ENCODE measurements at places on chromosomes 1 and 21.

DNA sequence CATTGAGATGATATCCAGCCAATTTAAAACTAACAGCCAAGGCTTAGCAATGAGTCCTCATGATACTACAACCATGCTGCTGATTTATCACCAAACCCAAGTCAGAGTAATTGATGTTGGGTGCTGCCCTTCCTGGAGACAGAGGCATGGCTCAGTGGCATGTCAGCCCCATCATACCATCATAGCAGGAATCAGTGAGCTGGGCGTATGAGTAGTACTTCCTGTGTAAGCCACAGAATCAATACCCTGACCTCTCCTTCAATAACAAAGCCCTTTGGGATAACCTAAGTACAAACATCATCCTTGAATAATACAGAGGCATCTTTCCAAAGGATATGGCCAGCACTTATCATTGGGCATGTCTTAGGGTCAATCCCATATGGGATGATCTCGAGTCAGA lies 3.0 kb upstream of the LCE1E start:
- no peaks in the 10 kb centered on the region for H3K27me3 ChIP-seq
- H3K4me1 ChIP-seq = no peaks in the 10 kb centered on the region
- H3K27ac ChIP-seq = no peak overlapping the region
- no peak for DNase-seq
- no peak overlapping the region for H3K4me3 ChIP-seq
- H3K36me3 ChIP-seq = no peaks in the 10 kb centered on the region

GRCh38 chr1:29736582-29737188 lies 500.4 kb downstream of the PTPRU start:
- no peak overlapping the region for H3K27ac ChIP-seq
- no peaks in the 10 kb centered on the region for H3K4me1 ChIP-seq
- H3K36me3 ChIP-seq = no peaks in the 10 kb centered on the region

GRCh38 chr1:159162516-159163265 lies 8.7 kb upstream of the CADM3 start:
- no peaks in the 10 kb centered on the region for H3K36me3 ChIP-seq
- H3K27me3 ChIP-seq = no peaks in the 10 kb centered on the region
- H3K27ac ChIP-seq = no peak overlapping the region
- no peak for DNase-seq

DNA sequence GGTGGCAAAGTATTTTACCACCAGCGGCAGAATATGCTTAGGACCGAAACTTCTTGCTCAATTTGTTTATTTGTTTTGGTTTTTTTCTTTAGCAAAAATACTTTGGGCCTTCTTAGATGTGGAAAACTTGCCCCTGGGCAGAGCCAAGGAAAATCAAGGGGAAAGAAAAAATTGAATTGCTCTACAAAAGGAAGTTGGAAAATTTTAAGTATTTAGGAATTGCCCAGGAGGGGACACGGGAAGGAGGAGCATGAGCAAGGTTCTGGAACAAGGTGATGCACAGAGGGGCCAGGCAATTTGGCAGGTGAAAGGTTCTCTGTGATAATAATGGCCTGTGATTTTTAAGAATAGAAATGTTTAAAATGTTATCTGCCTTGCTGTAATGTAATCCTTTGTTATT lies 28.6 kb downstream of the SGIP1 start:
- no peaks in the 10 kb centered on the region for H3K27me3 ChIP-seq
- no peaks in the 10 kb centered on the region for H3K36me3 ChIP-seq
- H3K4me1 ChIP-seq = peaks cover 11% of the 10 kb centered on the region
- peak overlapping the region; percentile 47 for H3K27ac ChIP-seq

DNA sequence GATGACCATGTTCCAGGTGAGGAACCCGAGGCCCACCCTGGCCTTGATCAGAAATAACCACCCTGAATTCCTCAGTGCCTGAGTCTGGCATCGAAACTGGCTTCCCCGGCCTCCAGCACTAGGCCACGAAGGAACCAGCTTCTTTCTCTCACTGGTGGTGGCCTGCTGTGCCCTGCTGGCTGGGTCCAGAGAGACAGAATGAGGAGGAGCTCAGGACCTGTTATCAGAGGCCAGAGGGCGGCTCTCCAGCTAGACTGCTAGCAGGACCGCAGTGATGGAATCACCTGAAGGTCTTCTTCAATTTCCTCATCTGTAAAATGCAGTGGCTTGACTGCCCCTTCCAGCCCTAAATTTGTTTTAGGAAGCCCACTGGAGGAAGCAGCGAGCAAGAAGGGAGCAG lies 20.5 kb downstream of the ROR1 start:
- no peaks in the 10 kb centered on the region for H3K4me1 ChIP-seq
- no peak for DNase-seq
- H3K4me3 ChIP-seq = no peak overlapping the region
- H3K36me3 ChIP-seq = no peaks in the 10 kb centered on the region
- H3K27ac ChIP-seq = no peak overlapping the region
- no peaks in the 10 kb centered on the region for H3K27me3 ChIP-seq

GRCh38 chr1:203126151-203126865 lies 1.2 kb upstream of the ADORA1 start:
- H3K36me3 ChIP-seq = no peaks in the 10 kb centered on the region
- DNase-seq = no peak
- no peak overlapping the region for H3K27ac ChIP-seq
- peaks cover 45% of the 10 kb centered on the region for H3K4me1 ChIP-seq
- H3K27me3 ChIP-seq = no peaks in the 10 kb centered on the region

GRCh38 chr1:78424720-78425119 lies 66.1 kb upstream of the PTGFR start:
- no peaks in the 10 kb centered on the region for H3K4me1 ChIP-seq
- H3K36me3 ChIP-seq = no peaks in the 10 kb centered on the region
- H3K27ac ChIP-seq = no peak overlapping the region
- H3K4me3 ChIP-seq = no peak overlapping the region

- peaks cover 9% of the 10 kb centered on the region for H3K4me1 ChIP-seq
- no peaks in the 10 kb centered on the region for H3K27me3 ChIP-seq
- H3K4me3 ChIP-seq = no peak overlapping the region
- H3K27ac ChIP-seq = no peak overlapping the region
- H3K36me3 ChIP-seq = no peaks in the 10 kb centered on the region
These were observed 13.1 kb upstream of the HEYL start for GRCh38 chr1:39652554-39652953.

DNA sequence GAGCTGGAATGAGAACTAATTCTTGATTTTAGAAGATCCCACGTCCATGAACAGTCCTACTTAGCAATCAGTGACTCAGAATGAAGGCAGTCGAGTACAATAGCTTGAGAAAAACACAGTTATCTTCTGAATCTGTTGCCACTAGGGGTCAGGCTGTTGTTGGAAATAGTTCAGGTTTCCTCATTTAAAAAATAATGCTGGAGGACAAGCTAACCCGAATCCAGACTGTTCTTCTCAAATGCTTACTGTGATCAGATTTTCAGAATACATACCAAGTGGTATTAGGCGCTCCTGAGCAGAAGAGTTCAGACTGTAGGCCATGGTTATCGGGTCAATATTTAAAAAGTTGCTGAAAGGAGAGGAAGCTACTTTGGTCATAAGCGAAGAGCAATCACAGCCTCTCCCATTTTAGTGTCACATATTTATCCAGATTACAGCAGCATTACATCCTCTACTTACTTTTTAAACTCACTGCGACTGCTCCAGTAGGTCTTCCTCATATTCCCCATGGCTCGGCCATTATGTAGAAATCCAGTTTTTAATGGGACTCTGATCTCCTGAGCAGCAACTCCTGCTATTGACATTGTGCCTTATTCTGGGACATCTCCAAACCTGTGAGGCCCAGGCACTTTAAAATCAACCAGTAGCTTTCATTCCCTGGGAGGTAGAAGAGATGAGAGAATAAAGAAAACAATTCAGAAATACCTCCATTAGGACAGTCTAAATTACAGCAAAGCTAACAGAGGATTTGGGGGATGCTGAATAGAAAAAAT lies 10.9 kb downstream of the ERRFI1 start:
- H3K27ac ChIP-seq = peak overlapping the region; percentile 96
- peaks cover 95% of the 10 kb centered on the region for H3K4me1 ChIP-seq
- peaks cover 52% of the 10 kb centered on the region for H3K36me3 ChIP-seq

DNA sequence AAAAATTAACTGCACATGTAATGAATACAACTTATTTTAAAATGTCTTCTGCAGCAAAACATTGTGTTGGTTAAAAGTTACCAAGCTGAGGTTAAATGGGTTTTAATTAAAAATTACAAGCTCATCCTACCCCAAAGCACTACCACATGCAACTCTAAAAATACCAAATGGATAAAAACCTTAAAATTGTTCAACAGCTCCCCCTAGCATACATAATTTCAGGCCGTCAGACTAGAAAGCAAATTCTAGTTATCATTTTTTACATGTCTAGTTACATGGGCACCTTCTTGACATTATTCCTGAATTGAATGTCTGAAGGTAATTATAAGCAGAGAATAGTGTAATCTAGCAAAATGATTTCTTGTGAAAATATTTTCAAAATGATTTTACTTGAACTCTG lies 176.5 kb downstream of the C1orf21 start:
- H3K36me3 ChIP-seq = no peaks in the 10 kb centered on the region
- no peak for DNase-seq
- H3K4me3 ChIP-seq = no peak overlapping the region
- H3K4me1 ChIP-seq = peaks cover 24% of the 10 kb centered on the region
- H3K27me3 ChIP-seq = no peaks in the 10 kb centered on the region

- no peaks in the 10 kb centered on the region for H3K4me1 ChIP-seq
- no peak overlapping the region for H3K27ac ChIP-seq
- no peaks in the 10 kb centered on the region for H3K36me3 ChIP-seq
- H3K27me3 ChIP-seq = no peaks in the 10 kb centered on the region
- no peak for DNase-seq
- H3K4me3 ChIP-seq = no peak overlapping the region
These were observed 13.3 kb upstream of the GRIK1 start for GRCh38 chr21:29953072-29953471.

DNA sequence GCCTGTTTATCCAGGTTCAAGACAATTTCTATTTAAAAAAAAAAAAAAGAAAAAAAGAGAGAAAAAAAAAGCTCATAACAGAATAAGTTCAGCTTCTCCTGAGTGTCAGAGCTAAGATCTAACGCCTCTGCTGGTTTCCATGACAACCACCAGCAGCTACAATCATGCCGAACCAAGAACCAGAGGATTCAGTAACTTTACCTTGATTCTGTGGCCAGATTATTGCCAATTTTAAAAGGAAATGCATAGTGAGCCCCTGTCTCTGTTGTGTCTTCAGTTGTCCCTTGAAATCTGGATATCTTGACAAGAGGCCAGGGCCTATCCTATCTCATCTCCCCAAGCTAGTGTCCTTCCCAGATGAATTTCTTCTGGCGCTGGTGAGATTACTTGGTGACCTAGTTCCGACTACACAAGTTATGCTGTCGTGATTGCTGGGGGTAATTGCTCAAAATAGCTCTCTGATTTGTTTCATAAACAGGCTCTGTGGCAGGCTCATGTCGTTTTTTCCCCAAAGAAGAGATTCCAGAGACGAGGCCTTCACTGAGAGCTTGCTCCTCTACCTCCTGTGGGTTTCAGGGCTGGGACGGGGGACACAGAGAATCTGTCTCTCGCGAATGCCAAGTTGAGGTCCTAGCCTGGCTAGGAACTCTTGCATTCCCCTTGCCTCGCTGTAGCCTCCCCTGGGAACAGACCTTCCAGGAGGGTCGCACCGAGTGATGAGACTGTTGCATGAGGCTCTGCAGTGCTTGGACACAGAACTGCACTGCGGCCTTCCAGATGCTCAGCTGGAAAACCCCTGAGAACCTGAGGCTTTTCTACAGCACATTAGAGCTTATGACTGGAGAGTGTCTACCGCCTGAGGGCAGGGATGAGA lies 32.4 kb upstream of the SCCPDH start:
- DNase-seq = no peak
- no peaks in the 10 kb centered on the region for H3K36me3 ChIP-seq
- H3K27me3 ChIP-seq = no peaks in the 10 kb centered on the region
- H3K4me3 ChIP-seq = no peak overlapping the region

GRCh38 chr1:52530563-52531144 lies 22.2 kb downstream of the TUT4 start:
- H3K4me3 ChIP-seq = no peak overlapping the region
- H3K36me3 ChIP-seq = peaks cover 19% of the 10 kb centered on the region
- no peak overlapping the region for H3K27ac ChIP-seq
- H3K27me3 ChIP-seq = no peaks in the 10 kb centered on the region
- no peak for DNase-seq
- H3K4me1 ChIP-seq = no peaks in the 10 kb centered on the region

DNA sequence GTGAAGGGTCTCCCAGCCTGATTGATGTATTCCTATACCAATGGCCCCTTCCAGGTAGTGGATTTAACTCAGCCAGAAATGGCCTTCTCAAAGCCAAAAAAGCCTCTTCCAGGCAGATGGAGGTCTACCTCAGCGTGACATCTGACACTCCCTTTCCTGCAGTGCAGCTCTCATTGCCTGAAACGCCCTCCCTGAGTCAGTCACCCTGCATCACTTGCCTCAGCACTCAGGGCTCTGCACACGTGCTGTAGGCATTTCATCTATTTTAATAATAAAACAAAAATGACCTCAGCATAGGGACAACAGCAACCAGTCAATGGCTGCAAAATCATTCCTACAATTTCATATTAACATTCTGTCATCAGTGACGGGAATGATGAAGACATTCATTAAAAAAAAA lies 64.4 kb upstream of the GJA5 start:
- H3K36me3 ChIP-seq = no peaks in the 10 kb centered on the region
- peaks cover 12% of the 10 kb centered on the region for H3K4me1 ChIP-seq
- H3K27me3 ChIP-seq = no peaks in the 10 kb centered on the region
- no peak for DNase-seq
- H3K27ac ChIP-seq = no peak overlapping the region

DNA sequence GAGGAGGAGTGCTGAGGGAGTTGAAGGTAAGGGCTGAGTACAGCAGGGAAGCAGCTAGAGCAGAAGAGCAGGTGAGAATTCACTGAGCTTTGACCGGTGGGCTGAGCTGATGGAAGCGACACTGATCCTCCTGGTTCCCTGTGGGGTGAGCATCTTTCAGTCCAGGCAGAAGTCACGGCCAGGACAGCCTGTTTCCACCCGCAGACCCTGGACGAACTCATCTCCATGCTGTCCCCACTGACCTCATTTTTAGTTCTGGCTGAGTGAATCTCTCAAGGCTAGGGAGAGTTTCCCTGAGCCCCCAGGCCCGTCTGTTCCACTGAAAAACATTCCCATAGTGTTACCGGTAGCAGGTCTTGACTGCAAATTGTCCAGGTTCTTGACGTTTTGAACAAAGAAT lies 31.5 kb downstream of the FAM163A start:
- H3K36me3 ChIP-seq = no peaks in the 10 kb centered on the region
- DNase-seq = no peak
- no peak overlapping the region for H3K4me3 ChIP-seq

DNA sequence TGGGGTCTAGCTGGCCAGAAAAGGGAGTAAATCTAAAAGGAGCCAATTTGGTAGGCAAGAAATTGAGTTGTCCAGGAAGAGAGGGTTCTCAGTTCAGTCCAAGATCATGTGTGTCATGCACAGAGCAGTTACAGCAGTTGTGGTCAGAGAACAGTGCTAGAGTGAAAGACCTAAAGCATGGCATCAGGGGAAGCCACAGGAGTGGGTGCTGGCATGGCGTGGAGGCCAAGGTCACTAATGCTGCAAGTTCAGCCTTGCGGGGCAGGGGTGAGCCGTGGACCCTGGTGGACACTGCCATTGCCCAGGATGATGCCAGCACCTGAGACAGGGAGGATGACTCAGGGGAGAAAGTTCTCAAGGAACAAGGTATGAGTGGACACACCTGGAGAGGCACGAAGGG lies 16.6 kb upstream of the TMEM125 start:
- no peaks in the 10 kb centered on the region for H3K4me1 ChIP-seq
- no peaks in the 10 kb centered on the region for H3K36me3 ChIP-seq
- H3K27ac ChIP-seq = no peak overlapping the region
- H3K4me3 ChIP-seq = no peak overlapping the region
- H3K27me3 ChIP-seq = no peaks in the 10 kb centered on the region
- DNase-seq = no peak

GRCh38 chr1:118204105-118204504 lies 19.1 kb upstream of the SPAG17 start:
- DNase-seq = no peak
- no peaks in the 10 kb centered on the region for H3K4me1 ChIP-seq
- H3K4me3 ChIP-seq = no peak overlapping the region
- H3K36me3 ChIP-seq = no peaks in the 10 kb centered on the region
- no peak overlapping the region for H3K27ac ChIP-seq

Data from esophagus muscularis mucosa (tissue), 4 donors.